Endothelial cell of umbilical vein (primary cell): ENCODE measurements at places on chromosomes 7 and 10. TPM values are rescaled to one million over a fixed set of nuclear protein-coding genes. Genes with fewer than 3 reads are reported as not detected.
A peak's percentile ranks its signal among the peaks of the same experiment; 100 is the strongest.

Gene RASSF4
- 4.6 and 7.6 TPM in 2 replicates for total RNA-seq

Gene TMEM176A
- not detected in 2 replicates for total RNA-seq

Gene GJC3
- total RNA-seq, result not detected in 2 replicates

Gene PLEKHS1
- not detected in 2 replicates for total RNA-seq

DNA sequence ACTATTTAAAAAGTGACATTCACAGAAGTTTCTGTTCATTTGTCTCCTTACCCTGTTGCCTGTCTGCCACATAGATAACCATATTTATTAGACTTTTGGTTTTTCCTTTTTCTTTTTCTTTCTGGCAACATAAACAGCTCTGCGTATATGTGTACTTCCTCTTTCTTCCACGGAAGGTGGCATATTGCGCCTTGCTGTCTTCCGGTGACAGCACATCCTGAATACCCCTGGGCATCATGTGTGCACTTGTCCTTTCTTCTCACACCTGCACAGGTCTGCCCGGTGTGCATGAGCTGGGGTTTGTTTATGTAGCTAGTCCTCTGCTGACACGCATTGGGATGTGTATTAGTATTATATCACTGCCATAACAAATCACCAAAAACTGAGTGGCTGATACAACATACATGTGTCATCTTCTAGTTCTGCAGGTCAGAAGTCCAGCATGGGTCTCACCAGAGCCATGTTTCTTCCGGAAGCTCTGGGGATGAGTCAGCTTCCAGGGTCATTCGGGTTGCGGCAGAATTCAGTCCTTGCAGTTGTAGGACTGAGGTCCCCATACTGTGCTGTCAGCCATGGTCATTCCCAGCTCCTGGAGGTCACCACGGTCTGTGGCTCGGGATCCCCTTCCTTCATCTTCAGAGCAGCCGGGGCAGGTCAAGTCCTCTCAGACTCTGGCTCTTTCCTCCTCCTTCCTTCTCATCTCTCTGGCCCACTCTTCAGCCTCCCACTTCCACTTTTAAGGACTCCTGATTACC, 596.0 kb upstream of the FOXK1 start:
- DNase-seq, result no peak

DNA sequence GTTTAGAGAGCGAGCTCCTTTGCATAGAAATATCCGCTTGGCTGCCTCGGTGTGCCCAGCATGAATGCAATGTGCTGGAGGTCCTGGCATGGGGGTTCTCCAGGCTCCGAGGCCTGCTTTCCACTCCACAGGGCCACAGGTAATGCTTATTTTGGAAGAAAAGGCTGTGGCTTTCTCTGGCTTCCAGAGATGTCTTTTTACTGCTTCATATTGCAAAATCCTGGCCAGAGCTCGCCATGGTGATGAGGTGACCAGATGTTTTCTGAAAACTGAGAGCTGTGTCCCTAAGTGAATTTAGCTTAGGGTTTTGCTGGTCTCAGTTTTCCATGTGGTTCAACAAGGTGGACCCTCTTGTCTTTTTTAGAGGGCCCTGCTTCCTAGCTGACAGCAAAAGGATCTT, 65.2 kb downstream of the BMPER start:
- DNase-seq, result no peak

DNA sequence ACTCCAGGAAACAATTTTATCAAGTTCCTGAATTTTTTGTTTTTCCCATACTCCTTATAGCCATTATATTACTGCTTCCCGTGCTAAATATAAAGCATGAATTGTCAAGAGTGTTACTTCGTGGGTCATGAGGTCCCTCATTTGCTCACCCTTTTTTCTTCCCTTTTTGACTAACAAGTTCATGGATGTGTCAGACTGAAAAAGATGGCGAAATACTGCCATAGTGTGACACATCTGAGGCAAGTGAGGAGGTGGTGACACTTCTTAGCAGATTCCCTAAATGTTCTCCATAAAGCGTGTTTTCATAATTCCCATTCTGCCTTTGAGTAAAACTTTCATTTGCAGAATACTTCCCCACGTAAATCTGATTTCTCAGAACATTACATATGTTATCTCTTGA, 269.6 kb upstream of the FZD1 start:
- DNase-seq, result no peak

DNA sequence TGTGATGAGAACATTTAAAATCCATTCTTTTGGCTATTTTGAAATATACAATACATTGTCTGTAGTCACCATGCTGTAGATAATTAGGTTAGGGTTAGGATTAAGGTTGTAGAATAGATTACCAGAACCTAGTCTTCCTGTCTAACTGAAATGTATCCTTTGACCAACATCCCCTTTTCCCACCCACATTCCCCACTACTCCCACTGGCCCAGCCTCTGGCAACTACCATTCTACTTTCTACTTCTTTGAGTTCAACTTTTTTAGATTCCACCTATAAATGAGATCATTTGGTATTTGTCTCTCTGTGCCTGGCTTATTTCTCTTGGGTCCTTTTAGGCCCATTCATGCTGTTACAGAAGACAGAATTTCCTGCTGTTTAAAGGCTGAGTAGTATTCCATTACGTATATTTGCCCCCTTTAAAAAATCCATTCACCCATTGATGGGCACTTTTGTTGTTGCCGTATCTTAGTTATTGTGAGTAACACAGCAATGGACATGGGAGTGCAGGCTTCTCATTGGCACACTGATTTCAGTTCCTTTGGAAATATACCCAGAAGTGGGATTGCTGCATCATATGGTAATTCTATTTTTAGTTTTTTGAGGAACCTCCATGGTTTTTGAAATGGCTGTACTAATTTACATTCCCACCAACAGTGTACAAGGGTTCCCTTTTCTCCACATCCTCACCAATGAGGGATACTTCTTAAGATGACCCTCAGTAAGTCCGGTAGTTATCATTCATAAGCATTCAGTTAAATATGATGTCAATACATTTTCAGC, 104.0 kb downstream of the RALA start:
- DNase-seq, result no peak

DNA sequence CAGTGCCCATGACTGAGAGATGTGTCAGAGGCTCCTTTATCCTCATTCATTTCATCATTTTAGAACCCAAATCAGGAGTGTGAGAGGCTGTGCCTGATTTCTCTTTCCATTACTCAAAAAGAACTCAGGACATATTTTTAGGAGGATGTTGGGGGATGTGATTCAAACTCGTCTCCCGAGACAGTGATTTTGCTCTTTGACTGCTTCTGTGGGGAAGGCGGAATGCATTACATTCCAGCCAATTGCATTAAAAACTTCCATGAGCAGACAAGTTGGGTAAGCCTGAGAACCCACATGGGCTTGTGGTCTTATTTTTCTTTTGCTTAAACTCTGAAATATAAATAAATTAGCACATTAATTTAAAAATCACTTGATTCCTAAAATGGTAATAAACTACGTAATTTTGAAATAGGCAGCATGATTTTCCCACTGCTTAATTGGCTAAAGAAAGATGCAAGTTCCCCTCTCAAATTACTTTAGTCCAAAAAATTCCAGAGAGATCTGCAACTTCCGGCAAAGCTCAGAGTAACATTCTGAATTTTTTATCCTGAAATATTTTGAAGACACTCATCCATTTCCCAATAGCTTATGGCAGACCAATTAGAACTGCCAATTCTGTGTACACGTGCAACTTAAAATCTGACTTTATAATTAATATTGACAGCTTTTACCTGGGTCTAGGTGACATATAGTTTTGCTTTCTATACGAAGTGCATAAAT, 185.6 kb downstream of the C7orf25 start:
- no peak for DNase-seq

- DNase-seq, result no peak
Observed at GRCh38 chr7:44463169-44463808, 27.2 kb downstream of the NUDCD3 start.

DNA sequence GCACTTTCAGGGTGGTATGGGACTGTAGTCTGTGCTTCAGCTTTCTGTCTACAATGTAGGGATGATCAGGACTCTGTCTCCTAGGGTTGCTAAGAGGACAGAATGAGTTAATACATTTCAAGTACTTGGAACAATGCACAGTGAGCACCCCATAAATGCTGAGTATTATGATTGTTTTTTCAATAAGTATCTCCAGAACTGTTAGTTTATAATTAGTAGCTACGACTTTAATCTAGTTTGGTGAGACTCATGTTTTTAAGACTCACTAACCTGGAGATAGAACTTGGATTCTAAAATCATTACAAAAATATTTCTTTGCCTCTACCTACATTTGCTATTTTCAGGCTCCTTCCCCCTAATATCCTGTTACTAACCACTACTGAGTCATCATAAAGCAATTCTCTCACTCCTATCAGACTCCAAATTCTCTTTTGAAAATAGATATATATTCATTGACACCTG, 95.3 kb downstream of the CPED1 start:
- peak; percentile 17 for DNase-seq

- no peak for DNase-seq
Observed at GRCh38 chr10:111523016-111523415, 446.2 kb downstream of the ADRA2A start.
